Mammary epithelial cell (primary cell): ENCODE measurements at places on chromosomes 12 and 14. TPM values are rescaled to one million over a fixed set of nuclear protein-coding genes. Genes with fewer than 3 reads are reported as not detected.

Gene TPI1
- 684 and 974 TPM in 2 replicates for total RNA-seq

Gene B4GALNT1
- total RNA-seq = 3.4 and 13.4 TPM in 2 replicates

Gene OVCH1
- 0.43 and 1.0 TPM in 2 replicates for total RNA-seq

Gene LMNTD1
- total RNA-seq = 1.2 TPM

Gene TAS2R30
- 1.9 and 2.3 TPM in 2 replicates for total RNA-seq

Gene GALNT16
- total RNA-seq = 0.09 TPM in 1 of 2 replicates, not detected in the other

Gene RTL1
- total RNA-seq = not detected

Gene TAOK3
- 35.5 TPM for total RNA-seq

Gene ENDOU
- not detected in 2 replicates for total RNA-seq

Gene RFX4
- not detected for total RNA-seq

Gene CALM1
- 248 and 340 TPM in 2 replicates for total RNA-seq

Gene COQ10A
- 3.3 and 4.2 TPM in 2 replicates for total RNA-seq

Gene TDP1
- 19.3 and 29.0 TPM in 2 replicates for total RNA-seq

Gene TC2N
- total RNA-seq = 32.0 TPM

Gene SLC35F4
- total RNA-seq = not detected

Gene ANO4
- 1.5 and 2.5 TPM in 2 replicates for total RNA-seq

Gene ST8SIA1
- 0.87 and 1.1 TPM in 2 replicates for total RNA-seq

Gene AP1G2
- 105 and 132 TPM in 2 replicates for total RNA-seq

Gene MEG3
- total RNA-seq = 0.83 TPM

Gene ZNF219
- 25.0 TPM for total RNA-seq

Gene KDM2B
- total RNA-seq = 21.7 TPM

Gene DNAJC22
- 0.11 and 0.14 TPM in 2 replicates for total RNA-seq

Gene PPP1R1A
- total RNA-seq = not detected

Gene LIN7A
- under 0.01 TPM for total RNA-seq

Gene GALNT8
- total RNA-seq = not detected in 2 replicates
